ENCODE measurements at places on chromosomes 3 and 15.
A peak's percentile ranks its signal among the peaks of the same experiment; 100 is the strongest.

- DNase-seq = no peak
Measured at GRCh38 chr3:46848271-46849044, 14.8 kb downstream of the MYL3 start.

- DNase-seq = no peak
Measured at GRCh38 chr3:71011565-71012287, 571.8 kb downstream of the FOXP1 start.

- DNase-seq = no peak
Measured at GRCh38 chr3:194450341-194450740, 36.5 kb downstream of the ATP13A3 start.

DNA sequence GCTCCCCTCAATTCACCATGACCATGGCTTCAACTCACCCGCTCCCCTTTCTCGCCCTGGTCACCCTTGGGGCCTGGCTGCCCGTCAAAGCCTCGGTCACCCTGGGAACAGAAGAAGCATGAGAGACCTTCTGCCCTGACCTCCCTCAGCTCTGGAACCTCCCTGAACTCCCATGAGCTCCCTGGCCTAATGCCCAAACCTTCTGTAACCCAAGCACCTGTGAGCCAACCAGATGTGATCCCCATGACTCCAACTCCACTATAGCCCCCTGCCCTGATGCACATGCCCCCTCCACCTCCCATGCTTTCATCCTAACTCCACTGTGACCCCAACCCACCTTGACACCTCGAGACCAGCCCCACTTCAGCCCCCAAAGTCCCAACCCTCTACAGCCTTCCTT is 3.5 kb upstream of the UCN2 start:
- DNase-seq = no peak

- DNase-seq = no peak
Measured at GRCh38 chr15:40333922-40334492, 6.7 kb downstream of the CCDC9B start.

- DNase-seq = no peak
Measured at GRCh38 chr3:195440379-195440778, 2.4 kb downstream of the ACAP2 start.

DNA sequence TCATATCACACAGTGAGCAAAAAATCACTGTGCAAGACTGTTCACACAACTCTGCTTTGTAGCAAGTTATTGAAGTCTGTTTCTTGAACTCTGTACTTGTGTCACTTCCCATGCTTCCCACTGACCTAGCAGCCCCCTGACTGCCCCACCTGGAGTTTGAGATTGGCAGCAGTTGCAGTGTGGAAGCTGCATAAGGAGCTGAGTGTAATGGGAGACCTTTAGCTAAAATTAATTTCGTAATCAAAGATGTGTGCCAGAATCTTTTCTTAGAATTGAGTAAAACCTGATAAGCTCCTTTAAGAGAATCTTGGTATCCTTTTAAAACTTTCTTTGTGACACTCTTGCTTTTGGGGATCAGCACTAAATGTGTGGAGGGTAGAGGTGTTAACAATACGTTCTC is 42.8 kb downstream of the NKIRAS1 start:
- no peak for DNase-seq

- no peak for DNase-seq
Measured at GRCh38 chr15:101637038-101637437, 15.1 kb downstream of the TM2D3 start.

DNA sequence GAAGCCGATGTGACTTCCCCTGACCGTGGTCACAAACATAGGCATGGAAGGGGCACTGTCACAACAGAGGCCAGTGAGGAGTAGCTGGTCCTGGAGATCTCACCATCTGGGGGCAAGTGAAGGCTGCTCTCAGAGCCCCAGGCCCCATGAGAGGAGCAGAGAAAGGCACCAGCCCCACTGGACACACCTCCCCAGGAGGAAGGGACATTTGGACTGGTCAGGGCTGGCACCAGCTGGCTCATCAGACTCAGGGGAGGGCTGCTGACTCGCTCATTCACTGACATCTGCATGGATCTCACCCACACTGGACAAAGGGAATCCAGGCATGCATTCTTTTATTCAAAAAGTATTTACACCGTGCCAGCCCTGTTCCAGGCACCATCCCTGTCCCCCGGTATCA is 26.8 kb downstream of the ESYT3 start:
- DNase-seq = no peak

GRCh38 chr3:178386401-178386800 is 149.8 kb upstream of the KCNMB2 start:
- no peak for DNase-seq

DNA sequence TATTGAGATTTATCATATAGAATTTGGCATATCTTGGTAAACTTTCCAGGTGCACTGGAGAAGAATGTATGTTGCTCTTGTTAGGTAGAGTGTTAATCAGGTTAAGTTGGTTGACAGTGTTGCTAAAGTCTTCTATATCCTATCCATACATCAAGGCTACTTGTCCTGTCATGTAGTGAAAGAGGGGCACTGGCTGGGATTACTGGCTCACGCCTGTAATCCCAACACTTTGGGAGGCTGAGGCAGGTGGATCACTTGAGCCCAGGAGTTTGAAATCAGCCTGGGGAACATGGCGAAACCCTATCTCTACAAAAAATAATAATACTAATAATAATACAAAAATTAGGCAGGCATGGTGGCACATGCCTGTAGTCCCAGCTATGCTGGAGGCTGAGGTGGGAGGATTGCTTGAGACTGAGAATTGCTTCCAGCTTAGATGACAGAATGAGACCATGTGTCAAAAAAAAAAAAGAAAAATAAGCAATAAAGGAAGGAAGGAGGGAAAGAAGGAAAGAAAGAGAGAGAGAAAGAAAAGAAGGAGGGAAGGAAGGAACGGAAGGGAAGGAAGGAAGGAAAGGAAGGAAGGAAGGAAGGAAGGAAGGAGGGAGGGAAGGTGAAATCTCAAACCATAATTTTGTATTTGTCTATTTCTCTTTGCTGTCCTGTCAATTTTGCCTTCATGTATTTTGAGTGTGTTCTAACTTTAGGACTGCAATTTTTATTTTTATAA is 57.4 kb upstream of the IQSEC1 start:
- DNase-seq = no peak

GRCh38 chr15:92322566-92323355 is 70.9 kb upstream of the ST8SIA2 start:
- no peak for DNase-seq

DNA sequence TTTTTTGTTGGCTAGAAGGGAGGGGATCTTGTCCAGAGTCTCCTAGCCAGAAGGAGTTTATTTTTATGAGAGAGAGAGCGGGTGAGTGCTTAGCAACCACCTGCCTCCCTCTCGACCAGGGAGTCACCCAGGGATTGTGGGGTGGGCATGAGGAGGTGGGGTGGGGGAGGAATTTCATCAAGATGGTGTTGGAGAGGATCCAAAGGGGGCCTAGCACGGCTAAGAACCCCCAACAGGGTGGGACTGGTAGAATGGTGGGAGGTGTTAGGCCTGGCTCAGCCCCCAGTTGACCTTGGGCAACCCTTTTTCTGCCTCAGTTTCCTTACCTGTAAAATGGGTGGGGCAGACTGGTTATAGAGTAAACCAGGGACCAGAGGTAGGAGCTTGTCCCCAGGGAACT is 1.8 kb downstream of the SLC6A6 start:
- no peak for DNase-seq

GRCh38 chr3:9692416-9692815 is 11.2 kb upstream of the CPNE9 start:
- DNase-seq = no peak

GRCh38 chr15:54033869-54034458 is 55.7 kb downstream of the UNC13C start:
- DNase-seq = no peak

GRCh38 chr3:157805538-157805937 is 300.7 kb downstream of the SHOX2 start:
- DNase-seq = no peak

DNA sequence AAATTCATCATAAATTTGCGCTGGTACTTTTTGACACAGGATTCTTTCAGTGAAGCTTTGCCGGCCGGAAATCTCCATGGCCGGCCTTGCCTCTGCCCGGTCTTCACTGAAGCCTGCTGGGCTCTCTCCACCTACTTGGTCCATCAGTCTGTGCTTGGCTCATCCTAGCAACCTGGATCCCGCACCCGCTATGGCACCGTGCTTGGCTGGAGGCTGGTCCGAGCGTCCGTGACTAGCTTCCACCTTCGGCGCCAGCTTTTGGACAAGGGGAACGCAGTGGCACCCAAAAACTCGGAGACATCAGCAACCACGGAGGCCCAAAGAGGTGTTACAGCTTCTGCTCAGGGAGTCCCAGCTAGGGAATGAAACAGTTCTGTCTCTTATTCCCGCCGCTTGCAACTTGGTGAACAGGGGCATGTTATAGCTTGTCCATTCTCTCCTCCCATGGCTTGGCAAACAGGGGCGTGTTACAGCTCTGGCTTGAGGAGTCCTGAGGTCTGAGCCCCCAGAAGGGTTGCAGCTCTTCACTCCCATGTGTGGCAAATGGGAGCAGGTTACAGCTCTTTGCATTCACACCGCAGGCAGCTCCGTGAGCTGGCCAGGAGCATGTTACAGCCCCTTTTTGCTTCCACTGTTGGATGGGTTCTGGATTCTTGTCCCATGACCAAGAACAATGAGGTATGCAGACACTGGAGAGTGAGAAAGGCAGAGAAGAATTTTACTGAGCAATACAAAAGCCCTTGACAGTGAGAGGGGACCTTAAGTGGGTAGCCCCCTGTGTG is 204.2 kb downstream of the DIPK2A start:
- DNase-seq = no peak

- DNase-seq = no peak
Measured at GRCh38 chr3:17137321-17137826, 252.6 kb downstream of the PLCL2 start.

DNA sequence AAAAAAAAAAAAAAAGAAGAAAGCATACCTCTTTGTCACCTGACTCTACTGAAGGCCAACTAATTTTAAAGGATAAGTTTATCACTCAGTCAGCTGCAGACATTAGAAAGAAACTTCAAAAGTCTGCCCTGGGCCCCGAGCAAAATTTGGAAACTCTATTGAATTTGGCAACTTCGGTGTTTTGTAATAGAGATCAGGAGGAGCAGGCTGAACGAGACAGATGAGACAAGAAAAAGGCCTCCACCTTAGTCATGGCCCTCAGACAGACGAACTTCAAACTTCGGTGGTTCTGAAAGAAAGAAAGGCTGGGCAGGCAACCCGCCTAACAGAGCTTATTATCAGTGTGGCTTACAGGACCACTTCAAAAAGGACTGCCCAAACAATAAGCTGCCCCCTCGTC is 18.5 kb downstream of the GLDN start:
- no peak for DNase-seq

- DNase-seq = no peak
Measured at GRCh38 chr3:147394884-147395225, 11.5 kb downstream of the ZIC4 start.

- peak; percentile 76 for DNase-seq
Measured at GRCh38 chr15:57565311-57565710, 26.4 kb upstream of the MYZAP start.

- no peak for DNase-seq
Measured at GRCh38 chr3:176262071-176262470, 935.2 kb downstream of the TBL1XR1 start.

Measured in CD4-positive, alpha-beta T cell (primary cell).